Activated naive CD4-positive, alpha-beta T cell treated with anti-CD3 and anti-CD28 coated beads, Interleukin-2, amount 10 ng/mL, durations not matched to agents 7 days and 5 days (primary cell): ENCODE measurements at places on chromosomes 1 and 21.

- no peak overlapping the region for H3K4me3 ChIP-seq
- H3K27me3 ChIP-seq = peaks cover 54% of the 10 kb centered on the region
- H3K36me3 ChIP-seq = no peaks in the 10 kb centered on the region
- no peak overlapping the region for H3K27ac ChIP-seq
Observed at GRCh38 chr1:184041731-184042130, 4.2 kb upstream of the COLGALT2 start.

GRCh38 chr1:228925691-228926090 is 190.4 kb downstream of the RHOU start:
- no peaks in the 10 kb centered on the region for H3K27me3 ChIP-seq
- H3K36me3 ChIP-seq = peaks cover 3% of the 10 kb centered on the region
- H3K27ac ChIP-seq = no peak overlapping the region

GRCh38 chr1:83928396-83928795 is 70.5 kb downstream of the TTLL7 start:
- H3K4me3 ChIP-seq = no peak overlapping the region
- H3K36me3 ChIP-seq = no peaks in the 10 kb centered on the region
- H3K4me1 ChIP-seq = no peaks in the 10 kb centered on the region
- no peak overlapping the region for H3K27ac ChIP-seq
- no peaks in the 10 kb centered on the region for H3K27me3 ChIP-seq

DNA sequence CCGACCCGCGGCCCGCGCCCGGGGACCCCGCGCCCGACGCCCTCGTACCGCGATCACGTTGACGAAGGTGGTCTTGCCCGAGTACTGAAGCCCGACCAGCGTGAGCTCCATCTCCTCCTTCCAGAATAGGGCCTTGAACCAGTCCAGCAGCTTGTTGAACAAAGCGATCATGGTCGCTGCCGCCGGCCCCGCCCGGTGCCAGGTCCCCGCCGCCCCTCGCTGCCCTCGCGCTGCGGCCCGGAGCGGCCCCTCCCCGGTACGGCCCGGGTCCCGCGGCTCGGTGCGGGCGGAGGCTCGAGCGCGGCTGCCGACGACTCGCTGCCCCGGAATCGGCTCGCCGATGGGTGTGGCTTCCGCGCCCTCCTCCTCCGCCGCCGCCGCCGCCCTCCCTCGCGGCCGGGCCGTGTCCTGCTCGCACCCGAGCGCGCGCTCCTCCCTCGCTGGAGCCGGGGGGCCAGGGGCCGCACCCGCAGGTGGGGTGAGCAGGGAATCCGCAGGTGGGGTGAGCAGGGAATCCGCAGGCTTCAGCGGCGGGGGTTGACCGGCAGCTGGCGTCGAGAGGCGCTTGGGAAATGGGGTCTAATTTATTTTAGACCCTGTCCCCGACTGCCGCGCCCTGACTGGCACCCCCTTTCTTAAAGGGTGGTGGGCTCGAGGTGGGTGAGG is at the start of gene ARL8A:
TSS of gene ARL8A (minus strand) at position 336 of the 666 bp plus-strand sequence. CDS start at position 171, 165 bp downstream.
- H3K36me3 ChIP-seq = peaks cover 21% of the 10 kb centered on the region
- H3K4me1 ChIP-seq = peaks cover 45% of the 10 kb centered on the region
- peak; percentile 82 for DNase-seq
- H3K27ac ChIP-seq = peak within 1 kb of the TSS; percentile 89
- H3K27me3 ChIP-seq = no peaks in the 10 kb centered on the region
- H3K4me3 ChIP-seq = peak within 1 kb of the TSS; percentile 96

GRCh38 chr1:6918186-6918924 is 133.1 kb downstream of the CAMTA1 start:
- no peak for DNase-seq
- H3K4me3 ChIP-seq = no peak overlapping the region
- peaks cover 4% of the 10 kb centered on the region for H3K4me1 ChIP-seq
- H3K36me3 ChIP-seq = no peaks in the 10 kb centered on the region
- peaks cover 32% of the 10 kb centered on the region for H3K27me3 ChIP-seq

GRCh38 chr1:195965036-195965435 is 643.2 kb downstream of the KCNT2 start:
- H3K4me1 ChIP-seq = no peaks in the 10 kb centered on the region
- no peaks in the 10 kb centered on the region for H3K27me3 ChIP-seq
- no peaks in the 10 kb centered on the region for H3K36me3 ChIP-seq
- no peak for DNase-seq
- H3K4me3 ChIP-seq = no peak overlapping the region
- no peak overlapping the region for H3K27ac ChIP-seq

DNA sequence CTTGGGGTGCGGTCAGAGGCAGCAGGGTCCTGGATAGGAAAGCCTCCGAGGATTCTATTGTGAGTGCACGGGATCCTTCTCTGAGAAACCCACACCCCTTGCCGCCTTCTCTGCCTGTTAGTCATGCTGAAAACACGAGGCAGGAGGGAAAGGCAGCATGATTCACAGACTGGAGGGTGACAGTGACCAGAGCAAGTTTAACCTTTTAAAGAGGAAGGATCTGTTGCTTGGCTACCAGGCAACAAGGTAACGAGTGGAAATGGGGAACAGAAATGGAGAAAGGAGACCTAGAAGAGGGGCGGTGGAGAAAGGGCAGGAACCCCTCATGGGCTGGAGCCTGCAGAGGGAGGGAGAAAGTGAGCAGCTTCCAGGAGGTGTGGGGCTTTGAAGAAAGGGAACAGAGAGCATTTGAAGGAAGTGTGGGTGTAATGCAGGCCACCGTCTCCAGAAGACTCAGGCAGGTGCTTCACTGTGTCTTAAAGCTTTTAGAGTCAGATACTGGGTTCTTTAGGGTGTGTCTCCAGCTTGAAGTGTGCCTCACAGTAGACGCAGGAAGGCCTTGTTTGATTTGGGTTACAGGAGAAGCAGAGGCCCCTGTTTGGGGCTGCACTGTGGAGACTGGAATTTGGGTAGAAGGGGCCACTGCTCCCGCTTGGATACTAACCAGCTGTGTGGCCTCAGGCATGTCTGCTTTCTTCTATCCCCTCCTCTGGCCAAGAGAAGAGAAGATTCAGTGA is 19.1 kb downstream of the OPTC start:
- H3K36me3 ChIP-seq = no peaks in the 10 kb centered on the region
- H3K27ac ChIP-seq = peak overlapping the region; percentile 72
- peaks cover 24% of the 10 kb centered on the region for H3K4me1 ChIP-seq
- peaks cover 10% of the 10 kb centered on the region for H3K27me3 ChIP-seq

- no peak overlapping the region for H3K27ac ChIP-seq
- no peak overlapping the region for H3K4me3 ChIP-seq
- no peak for DNase-seq
- no peaks in the 10 kb centered on the region for H3K4me1 ChIP-seq
Observed at GRCh38 chr1:114008480-114008941, 29.2 kb downstream of the OLFML3 start.

- no peaks in the 10 kb centered on the region for H3K4me1 ChIP-seq
- peak; percentile 46 for DNase-seq
- no peak overlapping the region for H3K4me3 ChIP-seq
Observed at GRCh38 chr1:111570781-111571181, 48.8 kb upstream of the RAP1A start.

GRCh38 chr1:206489980-206490770 is 17.2 kb upstream of the RASSF5 start:
- DNase-seq = peak; percentile 76
- H3K27me3 ChIP-seq = no peaks in the 10 kb centered on the region
- H3K4me1 ChIP-seq = peaks cover 5% of the 10 kb centered on the region
- peak overlapping the region; percentile 1 for H3K27ac ChIP-seq
- H3K36me3 ChIP-seq = peaks cover 61% of the 10 kb centered on the region
- no peak overlapping the region for H3K4me3 ChIP-seq

DNA sequence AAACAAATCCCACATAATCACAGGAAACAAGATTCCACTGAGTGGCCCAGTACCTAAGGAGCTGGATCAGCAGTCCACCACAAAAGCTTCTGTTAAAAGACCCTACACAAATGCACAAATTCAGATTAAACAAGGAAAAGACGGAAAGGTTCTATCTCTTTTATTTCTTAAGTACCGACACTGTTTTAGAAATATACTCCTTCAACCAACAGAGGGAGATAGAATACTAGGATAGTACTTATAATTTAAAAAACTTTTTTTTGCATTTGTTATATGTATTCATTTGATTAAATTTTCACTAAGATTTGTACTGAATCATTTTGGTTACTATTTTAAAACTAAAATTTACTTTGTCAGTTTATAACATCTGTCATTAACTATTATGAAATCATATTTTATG is 12.5 kb downstream of the CDC7 start:
- H3K4me3 ChIP-seq = no peak overlapping the region
- H3K27ac ChIP-seq = no peak overlapping the region
- DNase-seq = no peak
- H3K27me3 ChIP-seq = no peaks in the 10 kb centered on the region

DNA sequence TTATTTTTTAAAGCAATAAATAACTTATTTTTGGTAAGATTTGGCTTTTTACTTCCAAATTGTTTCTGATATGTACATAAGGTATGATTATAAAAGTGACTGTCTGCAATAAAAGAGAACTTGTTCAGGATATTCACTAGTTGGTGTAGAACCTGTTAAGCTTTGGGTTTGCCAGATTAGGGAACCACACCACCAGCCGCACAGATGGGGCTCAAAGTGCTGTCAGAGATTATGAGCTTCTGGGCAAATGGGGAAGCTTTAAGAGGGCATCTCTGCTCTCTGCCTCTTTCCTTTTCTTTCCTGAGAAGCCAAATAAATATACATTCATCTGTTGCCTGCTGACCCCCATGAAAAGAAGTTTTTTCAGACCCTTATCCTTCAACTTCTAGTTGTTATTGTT is 25.4 kb downstream of the IVNS1ABP start:
- H3K4me3 ChIP-seq = no peak overlapping the region
- no peak for DNase-seq
- H3K27ac ChIP-seq = peak overlapping the region; percentile 65
- peaks cover 25% of the 10 kb centered on the region for H3K4me1 ChIP-seq
- peaks cover 56% of the 10 kb centered on the region for H3K36me3 ChIP-seq
- no peaks in the 10 kb centered on the region for H3K27me3 ChIP-seq

DNA sequence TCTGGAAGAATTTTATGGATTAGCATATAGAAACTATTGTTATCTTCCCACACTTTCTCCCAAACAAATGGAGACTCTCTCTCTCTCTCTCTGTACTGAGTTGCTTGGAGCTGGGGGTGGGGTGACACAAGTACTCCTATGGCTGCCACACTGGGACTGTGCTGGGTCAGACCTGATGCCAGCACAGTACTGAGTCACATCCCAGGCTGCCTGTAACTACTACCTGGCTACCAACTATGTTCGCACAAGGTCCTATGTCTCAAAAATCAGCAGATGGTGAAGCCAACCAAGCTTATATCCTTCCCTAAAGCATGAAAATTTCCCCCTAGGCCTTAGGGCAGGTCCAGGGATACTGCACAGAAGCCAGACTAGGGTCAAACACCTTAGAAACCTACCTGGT is 66.6 kb downstream of the FAF1 start:
- no peaks in the 10 kb centered on the region for H3K4me1 ChIP-seq
- no peak overlapping the region for H3K4me3 ChIP-seq
- no peaks in the 10 kb centered on the region for H3K27me3 ChIP-seq
- H3K27ac ChIP-seq = no peak overlapping the region

- no peak for DNase-seq
- no peak overlapping the region for H3K27ac ChIP-seq
- no peaks in the 10 kb centered on the region for H3K4me1 ChIP-seq
- H3K36me3 ChIP-seq = no peaks in the 10 kb centered on the region
- H3K27me3 ChIP-seq = peaks cover 3% of the 10 kb centered on the region
- no peak overlapping the region for H3K4me3 ChIP-seq
Observed at GRCh38 chr1:224486801-224487583, 52.4 kb upstream of the WDR26 start.

DNA sequence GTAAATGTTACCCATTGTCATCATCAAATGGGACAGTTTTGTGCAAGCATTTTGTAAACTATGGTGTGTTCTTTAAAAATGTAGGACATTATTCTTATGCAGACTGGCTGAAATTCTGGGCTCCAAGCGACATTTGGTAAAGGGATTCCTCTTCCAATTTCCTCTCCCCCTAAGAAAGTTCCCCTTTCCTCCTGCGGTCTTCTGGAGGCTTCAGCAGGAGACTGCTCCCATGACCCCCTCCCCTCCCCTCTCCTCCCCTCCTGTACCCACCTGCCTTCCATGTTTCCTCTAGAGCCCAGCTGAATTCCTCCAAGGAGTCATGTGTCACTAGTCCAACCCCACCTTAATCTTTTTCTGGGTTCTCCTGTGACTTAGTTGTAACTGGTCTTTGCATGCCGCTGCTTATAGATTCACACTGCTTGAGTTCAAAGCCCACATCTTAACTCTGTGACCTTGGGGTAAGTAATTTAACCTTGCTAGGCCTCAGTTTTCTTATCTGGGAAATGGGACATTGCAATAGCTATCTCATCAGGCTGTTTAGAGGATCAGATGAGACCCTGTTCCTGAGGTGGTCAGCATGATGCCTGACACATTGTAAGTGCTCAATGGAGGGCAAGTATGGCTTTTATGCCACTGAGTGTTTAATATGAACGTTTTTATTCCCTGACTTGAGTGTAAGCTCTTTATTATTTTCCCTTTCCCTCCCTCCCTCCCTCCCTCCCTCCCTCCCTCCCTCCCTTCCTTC is 69.9 kb upstream of the WDR26 start:
- DNase-seq = no peak
- peaks cover 51% of the 10 kb centered on the region for H3K4me1 ChIP-seq
- no peak overlapping the region for H3K27ac ChIP-seq
- peaks cover 3% of the 10 kb centered on the region for H3K36me3 ChIP-seq

DNA sequence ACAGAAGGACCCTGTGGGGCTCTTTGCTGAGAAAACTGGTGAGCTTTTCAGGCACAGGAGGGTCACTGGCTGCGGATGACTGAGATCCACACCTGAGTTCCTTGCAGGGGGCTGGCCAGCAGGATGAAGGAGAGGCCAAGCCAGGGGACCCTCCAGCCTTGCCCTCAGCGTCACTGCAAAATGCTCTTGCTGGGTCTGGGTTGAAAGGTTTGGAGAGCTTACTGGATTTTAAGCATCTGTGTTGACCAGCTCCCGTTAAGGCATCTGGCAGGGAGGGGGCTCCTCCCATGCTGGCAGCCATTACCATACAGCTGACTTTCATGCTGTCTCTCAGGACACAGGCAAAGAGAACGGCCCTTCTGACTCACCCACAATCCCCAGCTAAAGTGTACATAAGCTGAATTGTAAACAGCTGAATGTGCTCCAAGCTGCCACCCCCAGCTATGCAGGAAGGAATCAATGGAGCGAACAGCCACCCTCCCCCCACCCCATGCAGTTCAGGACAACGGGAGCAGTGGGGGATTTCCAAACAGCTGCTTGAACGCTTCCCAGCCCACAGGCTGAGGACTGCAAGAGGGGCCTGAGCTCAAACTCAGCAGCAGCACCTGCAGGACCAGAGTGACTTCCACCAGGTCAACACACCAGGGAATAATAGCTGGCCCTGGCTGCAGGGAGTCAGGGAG is 21.3 kb upstream of the A3GALT2 start:
- H3K4me1 ChIP-seq = peaks cover 19% of the 10 kb centered on the region
- H3K4me3 ChIP-seq = no peak overlapping the region
- no peak overlapping the region for H3K27ac ChIP-seq
- H3K36me3 ChIP-seq = peaks cover 28% of the 10 kb centered on the region
- no peaks in the 10 kb centered on the region for H3K27me3 ChIP-seq
- no peak for DNase-seq
